CD8-positive, alpha-beta memory T cell (primary cell): ENCODE measurements at places on chromosomes 3 and 15. TPM values are rescaled to one million over a fixed set of nuclear protein-coding genes. Genes with fewer than 3 reads are reported as not detected.

GRCh38 chr15:85407421-85408269 is 27.2 kb downstream of the AKAP13 start:
- H3K4me1 ChIP-seq, result peaks cover 36% of the 10 kb centered on the region
- H3K27ac ChIP-seq, result no peak overlapping the region
- H3K4me3 ChIP-seq, result no peak overlapping the region
- no peaks in the 10 kb centered on the region for H3K27me3 ChIP-seq

GRCh38 chr3:183490211-183490601 is 61.8 kb upstream of the MCF2L2 start:
- no peaks in the 10 kb centered on the region for H3K4me1 ChIP-seq
- no peaks in the 10 kb centered on the region for H3K27me3 ChIP-seq
- H3K4me3 ChIP-seq, result no peak overlapping the region
- H3K27ac ChIP-seq, result no peak overlapping the region

DNA sequence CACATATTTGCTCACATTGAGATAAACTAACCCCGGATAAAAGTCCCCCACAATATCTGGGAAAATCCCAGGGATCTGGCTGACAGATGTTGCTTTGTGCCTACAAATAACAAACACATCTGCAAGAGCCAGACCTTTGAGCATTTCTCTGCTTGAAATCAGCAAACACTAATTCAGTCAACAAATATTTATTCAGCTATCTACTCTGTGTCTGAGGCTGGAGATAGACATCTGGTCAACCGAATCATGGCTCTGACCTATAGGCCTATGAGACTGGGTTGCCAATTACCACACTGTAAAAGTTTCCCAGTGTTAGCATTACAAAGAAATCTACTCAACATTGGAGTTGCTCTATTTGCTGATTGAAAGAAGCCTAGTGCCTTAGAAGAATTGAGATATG is 201.1 kb upstream of the CADPS start:
- no peak overlapping the region for H3K27ac ChIP-seq
- no peak for DNase-seq
- no peaks in the 10 kb centered on the region for H3K27me3 ChIP-seq
- H3K4me3 ChIP-seq, result no peak overlapping the region

DNA sequence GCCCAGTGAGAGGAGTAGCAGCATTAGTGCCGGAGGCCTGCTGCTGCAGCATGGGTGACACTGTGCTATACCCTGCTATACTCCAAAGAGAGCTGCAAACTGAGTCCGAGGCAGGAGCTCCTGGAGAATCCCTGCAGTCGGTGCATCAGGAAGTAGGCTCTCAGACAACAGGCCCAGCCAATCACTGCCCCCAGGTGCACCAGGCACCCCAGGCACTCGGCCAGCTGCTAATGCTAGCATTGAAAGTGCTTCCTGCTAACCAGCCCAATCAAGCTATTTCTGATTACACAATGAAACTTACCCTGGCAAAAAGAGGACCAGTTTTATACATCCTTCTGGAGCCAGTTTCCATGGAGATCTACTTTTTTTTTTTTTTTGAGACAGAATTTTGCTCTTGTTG is 45.6 kb upstream of the IREB2 start:
- H3K27ac ChIP-seq, result no peak overlapping the region
- no peaks in the 10 kb centered on the region for H3K36me3 ChIP-seq
- H3K4me3 ChIP-seq, result no peak overlapping the region
- H3K27me3 ChIP-seq, result no peaks in the 10 kb centered on the region
- H3K4me1 ChIP-seq, result no peaks in the 10 kb centered on the region
- DNase-seq, result no peak

DNA sequence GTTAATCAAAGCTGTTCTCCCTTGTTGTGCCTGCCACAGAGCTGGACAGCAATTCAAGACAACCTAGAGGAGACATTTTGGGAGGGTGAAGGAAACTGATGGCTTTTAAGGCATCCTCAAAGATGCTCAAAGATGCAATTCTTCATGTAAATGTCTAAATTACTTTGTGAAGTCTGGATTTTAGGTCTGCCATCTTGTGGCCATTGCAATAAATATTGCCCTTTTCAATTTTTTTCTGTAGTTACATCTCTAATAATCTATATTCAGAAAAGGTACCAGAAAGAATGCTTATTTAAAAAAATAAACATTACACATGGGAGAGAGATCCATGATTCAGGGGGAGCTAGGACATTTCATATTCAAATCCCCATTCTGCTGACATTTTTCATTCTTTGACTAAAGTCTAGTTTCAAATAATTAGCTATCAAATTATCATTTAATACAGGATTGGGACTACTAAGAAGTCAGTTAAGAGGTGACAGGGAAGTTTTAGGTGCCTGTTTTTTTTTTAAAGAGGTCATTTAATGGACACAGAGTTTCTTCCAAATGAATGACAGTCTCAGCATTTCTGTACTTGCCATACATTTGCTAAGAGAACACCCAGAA is 259.8 kb upstream of the WNT5A start:
- H3K4me1 ChIP-seq, result no peaks in the 10 kb centered on the region
- no peak overlapping the region for H3K4me3 ChIP-seq
- no peak overlapping the region for H3K27ac ChIP-seq
- no peak for DNase-seq

DNA sequence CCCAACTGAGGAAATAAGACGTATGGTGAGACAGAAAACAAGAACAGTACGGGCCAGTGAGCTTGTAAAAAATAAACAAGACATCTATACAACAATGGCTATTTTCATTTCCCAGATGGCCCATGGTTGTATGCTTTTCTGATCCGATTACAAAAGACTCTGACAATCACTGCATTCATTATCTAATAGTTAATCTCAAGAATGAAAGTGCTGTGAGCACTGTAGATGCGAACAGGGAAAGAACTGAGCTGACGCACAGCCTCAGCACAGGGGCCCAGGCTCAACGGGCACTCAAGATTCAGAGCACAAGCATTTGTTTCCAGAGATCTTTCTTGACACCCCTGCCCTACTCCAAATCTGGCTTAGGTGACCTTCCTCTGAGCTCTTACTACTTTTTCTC is 6.9 kb downstream of the MTMR10 start:
- no peak for DNase-seq
- peaks cover 7% of the 10 kb centered on the region for H3K36me3 ChIP-seq
- H3K4me3 ChIP-seq, result no peak overlapping the region
- no peaks in the 10 kb centered on the region for H3K27me3 ChIP-seq

DNA sequence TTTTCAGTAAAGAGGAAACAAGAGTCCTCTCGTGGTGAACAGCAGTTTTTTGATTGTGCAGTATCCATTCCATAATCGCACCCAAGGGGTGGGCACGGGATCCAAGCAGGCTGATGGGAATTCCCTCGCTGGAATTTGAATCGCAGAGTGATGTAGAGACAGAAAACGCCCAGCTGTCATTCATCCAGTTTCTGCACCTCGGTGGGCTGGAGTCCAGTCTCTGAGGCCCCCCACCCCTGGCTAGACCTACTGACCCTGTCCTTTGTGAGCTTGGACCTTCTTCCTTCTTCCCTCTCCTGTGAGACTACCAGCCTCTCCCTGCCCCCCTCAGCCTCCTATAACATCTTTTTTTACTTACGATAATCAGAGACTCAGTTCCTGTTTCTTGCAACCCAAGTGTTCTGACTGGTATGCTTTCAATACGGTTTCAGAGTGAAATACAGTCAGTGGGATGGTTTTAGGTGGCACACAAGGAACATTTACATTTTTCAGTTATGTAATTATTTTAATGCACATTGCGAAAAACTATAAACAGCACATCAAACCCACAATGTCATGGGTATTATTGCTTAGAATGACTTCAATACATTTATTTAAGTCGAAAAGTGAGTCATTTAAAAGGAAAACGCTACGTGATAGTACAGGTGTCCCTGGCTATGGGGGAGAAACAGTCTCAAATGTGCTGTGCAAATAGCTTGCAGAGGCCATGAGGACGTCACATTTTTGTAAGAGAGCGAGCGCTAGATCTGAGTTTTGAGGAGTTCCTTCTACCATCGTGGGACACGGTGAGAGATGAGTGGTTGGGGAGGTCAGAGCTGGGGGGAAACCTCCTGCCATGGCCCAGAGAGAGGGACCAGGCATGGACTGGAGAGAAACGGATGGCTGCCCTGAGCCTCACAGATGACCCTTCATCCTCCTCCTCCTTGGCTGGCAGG is 37.5 kb upstream of the CHST2 start:
- H3K4me3 ChIP-seq, result no peak overlapping the region
- H3K27me3 ChIP-seq, result no peaks in the 10 kb centered on the region
- H3K27ac ChIP-seq, result no peak overlapping the region
- no peaks in the 10 kb centered on the region for H3K36me3 ChIP-seq
- no peaks in the 10 kb centered on the region for H3K4me1 ChIP-seq
- DNase-seq, result no peak

DNA sequence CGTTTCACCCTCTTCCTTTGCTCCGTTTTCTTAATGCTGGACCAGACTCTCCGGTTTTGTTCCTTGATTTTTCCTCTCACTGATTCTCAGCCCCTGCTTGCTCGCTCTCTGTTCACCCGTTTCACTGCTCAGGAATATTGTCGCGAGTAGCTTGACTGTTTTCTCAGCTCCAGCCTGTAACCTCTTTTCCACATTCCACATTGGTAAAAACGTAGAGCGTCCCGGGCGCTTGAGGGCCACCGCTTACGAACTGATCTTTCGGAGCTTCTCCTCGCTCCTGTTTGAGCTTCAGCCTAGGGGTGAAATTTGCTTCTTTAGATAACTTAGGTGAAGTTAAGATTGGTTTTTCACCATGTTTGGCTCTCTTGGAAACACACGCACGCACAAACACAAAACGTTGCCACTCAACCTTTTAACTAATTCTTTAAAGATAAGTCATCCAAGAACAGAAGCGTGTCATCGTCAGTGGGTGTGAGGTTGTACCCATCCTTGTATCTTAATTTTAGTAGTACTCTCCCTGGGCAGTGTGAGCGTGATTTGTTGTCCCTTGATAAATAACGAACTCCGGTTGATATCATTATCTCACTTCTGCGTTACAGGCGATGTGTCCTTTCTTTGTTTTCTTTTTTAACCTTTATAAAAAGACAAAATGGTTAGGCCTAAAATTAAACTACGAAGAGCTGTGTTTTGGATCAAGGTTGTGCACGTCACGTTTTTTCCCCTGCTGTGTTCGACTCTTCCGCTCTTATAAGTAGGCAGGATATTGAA is 1.0 kb downstream of the PAK2 start:
- no peaks in the 10 kb centered on the region for H3K27me3 ChIP-seq
- H3K4me3 ChIP-seq, result peak overlapping the region; percentile 72
- DNase-seq, result no peak
- H3K36me3 ChIP-seq, result no peaks in the 10 kb centered on the region
- peak overlapping the region; percentile 82 for H3K27ac ChIP-seq
- H3K4me1 ChIP-seq, result peaks cover 23% of the 10 kb centered on the region

- no peaks in the 10 kb centered on the region for H3K4me1 ChIP-seq
- no peak overlapping the region for H3K4me3 ChIP-seq
- no peaks in the 10 kb centered on the region for H3K27me3 ChIP-seq
- no peak overlapping the region for H3K27ac ChIP-seq
Observed at GRCh38 chr15:48469271-48469670, 138.0 kb downstream of the DUT start.

DNA sequence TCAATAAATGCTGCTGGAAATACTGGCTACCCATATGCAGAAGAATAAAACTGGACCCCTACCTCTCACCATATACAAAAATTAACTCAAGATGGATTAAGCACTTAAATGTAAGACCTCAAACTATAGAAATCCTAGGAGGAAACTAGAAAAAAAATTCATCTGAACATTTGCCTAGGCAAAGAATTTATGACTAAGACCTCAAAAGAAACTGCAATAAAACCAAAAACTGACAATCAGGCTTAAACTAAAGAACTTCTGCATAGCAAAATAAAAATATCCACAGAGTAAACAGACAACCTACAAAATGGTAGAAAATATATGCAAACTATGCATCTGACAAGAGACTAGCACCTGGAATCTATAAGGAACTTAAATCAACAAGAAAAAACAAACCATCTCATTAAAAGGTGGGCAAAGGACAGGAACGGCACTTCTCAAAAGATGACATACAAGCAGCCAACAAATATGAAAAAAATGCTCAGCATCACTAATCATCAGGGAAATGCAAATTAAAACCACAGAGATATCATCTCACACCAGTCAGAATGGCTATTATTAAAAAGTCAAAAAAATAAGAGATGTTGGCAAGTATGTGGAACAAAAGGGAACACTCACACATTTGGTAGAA is 47.0 kb downstream of the MYO9A start:
- no peaks in the 10 kb centered on the region for H3K4me1 ChIP-seq
- H3K36me3 ChIP-seq, result no peaks in the 10 kb centered on the region
- H3K4me3 ChIP-seq, result no peak overlapping the region

DNA sequence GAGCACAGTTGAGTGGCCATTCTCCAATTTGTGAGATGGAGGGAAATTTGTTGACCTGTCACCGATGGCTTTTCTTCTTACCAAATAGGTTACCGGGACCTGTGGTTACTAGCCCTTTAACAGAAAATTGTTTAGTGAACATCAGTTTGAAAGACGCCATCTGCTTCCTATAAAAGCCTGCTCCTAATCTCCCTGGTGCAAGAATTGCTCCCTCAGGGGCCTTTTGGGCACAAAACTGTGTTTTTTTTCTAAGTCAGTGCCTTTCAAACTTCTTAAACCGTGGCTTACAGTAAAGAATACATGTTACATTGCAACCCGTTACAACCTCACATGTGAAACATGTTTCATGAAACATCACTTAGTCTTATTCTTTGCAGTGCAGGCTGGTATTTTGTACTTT is 15.0 kb downstream of the CACNA2D3 start:
- no peaks in the 10 kb centered on the region for H3K27me3 ChIP-seq
- no peak overlapping the region for H3K4me3 ChIP-seq
- H3K4me1 ChIP-seq, result no peaks in the 10 kb centered on the region
- no peaks in the 10 kb centered on the region for H3K36me3 ChIP-seq
- H3K27ac ChIP-seq, result no peak overlapping the region
- DNase-seq, result no peak

DNA sequence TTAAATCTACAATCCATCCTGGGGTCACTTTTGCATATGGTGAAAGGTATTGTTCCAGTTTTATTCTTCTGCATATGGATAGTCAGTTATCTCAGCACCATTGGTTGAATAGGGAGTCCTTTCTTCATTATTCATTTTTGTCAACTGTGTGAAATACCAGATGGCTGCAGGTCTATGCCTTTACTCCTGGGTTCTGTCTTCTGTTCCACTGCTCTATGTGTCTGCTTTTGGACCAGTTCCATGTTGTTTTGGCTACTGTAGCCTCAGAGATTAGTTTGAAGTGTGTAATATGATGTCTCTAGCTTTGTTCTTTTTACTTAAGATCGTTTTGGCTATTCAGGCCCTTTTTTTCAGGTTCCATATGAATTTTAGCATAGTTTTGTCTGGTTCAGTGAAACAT is 795.8 kb downstream of the OTOL1 start:
- no peaks in the 10 kb centered on the region for H3K36me3 ChIP-seq
- no peak for DNase-seq
- no peak overlapping the region for H3K4me3 ChIP-seq
- no peaks in the 10 kb centered on the region for H3K4me1 ChIP-seq

The SLC22A14 gene
- not detected for polyA plus RNA-seq

The SNAP23 gene
- polyA plus RNA-seq, result 59.5 TPM

The PRR20G gene
- not detected for polyA plus RNA-seq

The LSAMP gene
- polyA plus RNA-seq, result not detected

The WNT7A gene
- polyA plus RNA-seq, result 1.5 TPM

The C3orf70 gene
- not detected for polyA plus RNA-seq
